NCI-H1417 treated with DMSO at 0.1 percent for 48 hours (cell line): ENCODE measurements at places on chromosomes 1 and 21.

- DNase-seq = no peak
Measured at GRCh38 chr21:36149788-36150711, 6.6 kb upstream of the DOP1B start.

GRCh38 chr1:113980110-113980509 lies 836 bp downstream of the OLFML3 start:
- DNase-seq = no peak

- DNase-seq = no peak
Measured at GRCh38 chr1:51569284-51570062, 47.4 kb upstream of the OSBPL9 start.

DNA sequence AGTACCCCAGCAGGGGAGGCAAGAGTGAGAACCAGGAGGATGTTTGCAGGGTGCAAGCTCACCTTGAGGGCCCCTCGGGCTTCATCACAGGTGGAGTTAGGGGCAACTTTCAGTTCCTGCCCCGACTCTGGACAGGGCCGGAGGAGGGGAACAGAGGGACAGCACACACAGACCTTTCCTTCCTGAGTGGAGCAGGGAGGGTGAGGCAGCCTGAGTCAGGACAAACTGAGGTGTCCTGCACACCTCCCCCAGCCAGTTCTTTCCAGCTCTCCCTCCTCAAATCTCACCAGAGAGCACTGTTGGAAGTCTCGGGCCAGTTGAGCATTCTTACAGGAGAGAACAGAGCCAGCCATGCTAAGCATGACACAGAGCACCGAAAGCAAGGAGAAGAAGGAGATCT lies 1.5 kb downstream of the ENTREP3 start:
- DNase-seq = no peak

GRCh38 chr1:243848858-243849420 lies 1.1 kb downstream of the AKT3 start:
- DNase-seq = peak; percentile 10

DNA sequence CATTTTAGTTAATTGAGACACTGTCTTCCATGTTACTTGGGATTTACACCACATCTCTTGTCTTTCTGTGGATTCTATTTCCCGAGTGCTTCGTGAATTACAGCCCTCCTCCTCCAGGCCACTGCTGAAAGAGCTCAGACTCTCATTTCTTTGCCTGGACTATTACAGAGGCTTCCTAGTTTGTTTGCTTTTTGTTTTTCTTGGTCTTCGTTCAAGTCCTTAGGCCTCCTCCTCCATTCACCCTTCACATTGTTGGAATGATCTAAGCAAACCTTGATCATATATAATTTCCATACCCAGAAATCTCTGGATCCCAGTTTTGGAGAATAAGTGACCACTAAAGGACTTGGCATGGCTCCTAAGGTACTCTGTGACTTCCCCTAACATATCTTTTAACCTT lies 94.1 kb downstream of the CNIH3 start:
- DNase-seq = no peak

- no peak for DNase-seq
Measured at GRCh38 chr1:44576456-44577150, 97.7 kb downstream of the TMEM53 start.

DNA sequence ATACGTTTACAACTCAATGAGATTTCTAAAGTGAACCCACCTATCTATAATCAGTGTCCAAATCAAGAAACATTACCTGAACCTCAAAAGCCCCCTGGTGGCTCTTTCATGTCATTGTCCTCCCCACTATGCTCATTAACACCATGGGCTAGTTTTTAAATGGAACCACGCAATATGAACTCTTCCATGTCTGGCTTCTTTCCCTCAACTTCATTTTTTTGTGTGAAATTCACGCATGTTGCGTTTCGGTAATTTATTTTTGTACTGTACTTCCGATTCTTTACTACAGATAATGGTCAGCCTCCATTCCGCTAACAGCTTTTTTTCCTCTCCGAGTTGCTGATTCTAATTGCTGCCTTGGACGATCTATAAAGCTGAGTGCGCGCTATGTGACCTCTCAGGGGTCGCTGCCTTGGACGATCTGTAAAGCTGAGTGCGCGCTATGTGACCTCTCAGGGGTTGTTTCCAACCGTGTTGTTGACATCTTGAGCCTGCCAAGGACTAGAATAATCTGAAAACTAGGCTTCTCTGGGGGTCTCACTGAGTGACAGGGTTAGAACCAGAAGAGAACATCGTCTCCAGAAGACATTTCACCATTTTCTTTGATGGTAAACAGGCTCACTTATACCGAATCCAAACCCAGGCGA lies 1.1 kb upstream of the CACYBP start:
- DNase-seq = peak; percentile 72

- no peak for DNase-seq
Measured at GRCh38 chr1:203038217-203038741, 12.0 kb downstream of the PPFIA4 start.

GRCh38 chr1:117568999-117569398 lies 36.8 kb upstream of the TENT5C start:
- no peak for DNase-seq

DNA sequence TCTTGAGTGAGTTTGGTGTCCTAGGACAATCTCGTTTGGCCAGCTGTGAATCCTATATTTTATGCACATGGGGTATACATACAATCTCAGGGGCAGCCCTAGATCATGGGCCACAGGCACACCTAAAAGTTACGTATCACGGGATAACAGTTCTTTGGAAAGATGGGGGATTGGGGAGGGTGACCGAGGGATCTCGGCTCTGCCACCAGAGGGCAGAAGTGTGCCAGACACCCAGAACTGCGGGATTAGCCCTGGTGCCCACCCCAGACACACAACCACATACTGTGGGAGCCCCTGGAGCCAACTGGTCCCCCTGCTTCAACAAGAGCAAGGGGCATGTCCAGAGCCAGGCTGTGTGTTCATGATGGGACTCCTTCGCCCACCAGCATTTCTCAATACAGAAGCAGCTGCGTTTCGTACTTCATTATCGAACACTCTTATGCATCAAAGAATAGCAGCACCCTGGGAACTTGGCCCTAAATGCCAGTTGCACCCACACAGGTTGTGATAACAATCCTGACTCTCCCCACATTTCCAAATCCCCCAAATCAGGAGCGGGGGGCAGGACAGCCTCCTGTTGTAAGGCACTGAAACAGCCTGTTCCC lies 37.4 kb downstream of the TMCO4 start:
- DNase-seq = no peak

DNA sequence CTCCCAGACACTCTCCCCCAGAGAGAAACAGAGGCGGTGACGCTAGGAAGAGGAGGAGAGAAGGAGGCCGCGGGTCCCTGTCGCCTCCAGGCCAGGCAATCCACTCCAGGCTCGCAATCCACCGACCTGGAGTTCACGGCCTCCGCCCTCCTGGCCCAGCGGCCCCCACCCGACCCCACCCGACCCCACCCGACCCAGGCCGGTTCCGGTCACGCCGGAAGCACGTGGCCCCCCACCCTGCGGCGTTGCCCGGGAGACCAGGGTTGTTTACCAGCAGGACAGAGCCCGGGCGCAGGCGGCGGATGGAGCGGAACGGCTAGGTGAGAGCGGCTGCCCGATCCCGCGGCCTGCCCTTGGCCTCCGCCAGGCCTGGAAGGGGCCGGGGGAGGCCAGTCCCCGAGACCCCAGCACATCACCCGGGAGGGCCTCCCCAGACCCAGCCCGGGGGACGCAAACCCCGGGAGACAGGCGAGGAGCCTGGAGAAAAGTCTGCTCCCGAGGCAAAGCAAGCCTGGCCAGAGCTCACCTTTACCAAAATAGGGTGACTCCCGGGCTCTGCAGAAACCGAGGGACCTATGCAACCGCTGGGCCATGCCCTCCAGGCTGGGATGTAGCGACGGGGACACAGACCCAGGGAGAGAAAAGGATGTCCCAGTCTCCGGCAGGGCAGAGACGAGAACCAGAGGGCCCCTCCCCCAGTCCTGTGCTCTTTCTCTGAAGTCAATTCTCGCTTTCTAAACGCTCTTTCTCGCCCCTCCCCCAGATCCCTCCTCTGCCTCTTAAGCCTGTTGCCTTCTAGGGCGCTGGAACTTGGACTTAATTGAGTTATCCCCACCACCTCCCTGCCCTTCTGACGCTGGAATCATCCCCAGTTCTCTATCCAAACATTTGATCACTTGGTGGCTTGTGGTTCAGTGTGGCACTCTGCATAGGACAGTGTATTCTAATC lies at the start of the genes PLA2G2C and UBXN10:
Gene PLA2G2C, minus strand, starts transcription at position 685 of the 949 bp plus-strand sequence. CDS start 9,155 bp downstream, outside the sequence.
Gene UBXN10, plus strand, starts transcription at position 263 of the 949 bp plus-strand sequence. CDS start 4,466 bp downstream, outside the sequence.
- DNase-seq = no peak

DNA sequence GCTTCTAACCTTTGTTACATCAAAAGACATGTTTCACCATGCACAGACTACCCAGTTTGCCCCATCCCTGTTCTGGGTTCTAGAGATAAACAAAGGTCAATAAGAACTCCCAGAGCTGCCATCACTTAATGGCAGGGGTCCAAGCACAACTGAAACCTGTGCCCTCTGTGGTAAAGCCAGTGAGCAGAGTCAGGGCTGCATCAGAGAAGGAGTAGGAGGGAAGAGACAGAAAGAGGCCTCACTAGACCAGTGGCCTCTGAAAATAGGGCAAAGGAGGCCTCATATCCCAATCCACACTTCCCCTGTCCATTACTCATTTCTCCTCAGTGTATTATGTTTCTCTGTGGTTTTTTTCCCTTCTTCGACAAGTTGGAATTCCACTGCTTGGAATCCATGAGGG lies 10.2 kb downstream of the ATP1A2 start:
- DNase-seq = no peak

DNA sequence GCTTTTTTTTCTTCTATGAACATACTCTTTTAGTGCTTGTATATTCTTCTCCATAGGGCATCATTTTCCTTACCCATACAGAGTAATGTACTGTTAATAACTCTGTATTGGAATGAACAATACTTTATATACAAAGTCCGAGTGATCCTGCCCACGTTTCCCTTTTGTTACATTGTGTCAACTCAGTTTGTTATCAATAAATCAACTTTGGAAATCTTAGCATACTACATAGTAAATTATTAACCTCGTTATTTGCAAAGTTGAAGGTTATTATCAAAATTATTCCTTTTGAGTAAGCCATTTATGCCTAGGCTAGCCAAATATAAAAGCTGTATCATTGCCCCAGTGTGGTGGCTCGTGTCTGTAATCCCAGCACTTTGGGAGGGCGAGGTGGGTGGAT lies 937.4 kb upstream of the TMPRSS15 start:
- DNase-seq = no peak

DNA sequence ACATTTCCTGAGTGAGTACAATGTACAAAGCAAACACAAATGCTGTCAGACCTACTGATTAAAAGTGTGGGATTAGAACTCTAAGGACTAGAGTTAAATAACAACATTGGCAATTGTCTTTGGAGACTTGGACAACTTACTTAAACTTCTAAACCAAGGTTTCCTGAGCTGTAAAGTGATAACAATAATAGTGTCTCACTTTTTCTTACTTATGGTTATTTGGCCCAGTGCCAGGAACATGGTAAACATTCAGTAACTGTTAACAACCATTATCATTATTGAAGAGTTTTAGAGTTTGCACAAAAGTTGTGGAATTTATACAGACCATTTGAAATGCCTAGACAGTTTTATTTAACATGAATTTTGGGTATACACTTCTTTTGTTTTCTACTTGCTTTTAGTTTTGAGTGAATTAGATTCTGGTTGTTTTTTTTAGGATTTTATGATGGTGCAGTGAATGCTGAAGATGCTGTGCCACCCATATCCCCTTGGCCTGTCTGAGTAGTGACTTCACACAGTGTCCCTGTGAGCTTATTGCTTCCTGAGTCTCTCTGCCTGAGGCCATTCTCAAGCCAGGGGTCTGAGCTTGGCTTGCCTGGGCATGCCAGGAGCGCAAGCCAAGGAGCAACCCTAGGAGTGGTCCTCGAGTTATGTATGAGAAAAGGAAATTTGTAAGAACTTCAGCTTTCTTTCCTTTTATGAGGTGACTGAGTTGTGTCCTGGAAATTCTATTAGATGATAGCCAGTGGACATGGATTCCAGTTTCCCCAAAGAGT lies 932.8 kb downstream of the TTLL7 start:
- DNase-seq = no peak

DNA sequence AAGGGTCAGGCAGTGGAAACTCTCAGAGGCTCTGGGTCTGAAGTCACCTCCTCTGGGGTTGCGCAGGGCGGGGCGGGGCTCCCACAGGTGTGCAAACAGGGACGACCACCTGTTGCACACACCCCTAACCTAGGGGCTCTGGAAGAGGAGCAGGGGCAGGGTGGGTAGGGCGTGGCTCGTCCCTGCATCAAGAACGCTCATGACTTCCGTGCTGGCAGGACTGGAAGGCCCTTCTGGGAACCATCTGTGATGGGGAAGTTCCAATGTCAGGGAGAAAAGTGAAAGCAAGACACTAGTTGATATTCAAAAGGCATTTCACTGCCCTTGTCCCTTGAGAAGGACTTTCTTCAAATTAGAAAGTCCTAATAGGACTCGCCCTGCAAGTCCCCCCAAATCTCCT lies 22.1 kb upstream of the CLSTN1 start:
- no peak for DNase-seq

- no peak for DNase-seq
Measured at GRCh38 chr1:214026985-214027384, 39.2 kb downstream of the PROX1 start.

GRCh38 chr1:87588495-87588894 lies 259.8 kb downstream of the LMO4 start:
- no peak for DNase-seq

GRCh38 chr21:38503583-38503982 lies 5.3 kb upstream of the ERG start:
- DNase-seq = no peak

DNA sequence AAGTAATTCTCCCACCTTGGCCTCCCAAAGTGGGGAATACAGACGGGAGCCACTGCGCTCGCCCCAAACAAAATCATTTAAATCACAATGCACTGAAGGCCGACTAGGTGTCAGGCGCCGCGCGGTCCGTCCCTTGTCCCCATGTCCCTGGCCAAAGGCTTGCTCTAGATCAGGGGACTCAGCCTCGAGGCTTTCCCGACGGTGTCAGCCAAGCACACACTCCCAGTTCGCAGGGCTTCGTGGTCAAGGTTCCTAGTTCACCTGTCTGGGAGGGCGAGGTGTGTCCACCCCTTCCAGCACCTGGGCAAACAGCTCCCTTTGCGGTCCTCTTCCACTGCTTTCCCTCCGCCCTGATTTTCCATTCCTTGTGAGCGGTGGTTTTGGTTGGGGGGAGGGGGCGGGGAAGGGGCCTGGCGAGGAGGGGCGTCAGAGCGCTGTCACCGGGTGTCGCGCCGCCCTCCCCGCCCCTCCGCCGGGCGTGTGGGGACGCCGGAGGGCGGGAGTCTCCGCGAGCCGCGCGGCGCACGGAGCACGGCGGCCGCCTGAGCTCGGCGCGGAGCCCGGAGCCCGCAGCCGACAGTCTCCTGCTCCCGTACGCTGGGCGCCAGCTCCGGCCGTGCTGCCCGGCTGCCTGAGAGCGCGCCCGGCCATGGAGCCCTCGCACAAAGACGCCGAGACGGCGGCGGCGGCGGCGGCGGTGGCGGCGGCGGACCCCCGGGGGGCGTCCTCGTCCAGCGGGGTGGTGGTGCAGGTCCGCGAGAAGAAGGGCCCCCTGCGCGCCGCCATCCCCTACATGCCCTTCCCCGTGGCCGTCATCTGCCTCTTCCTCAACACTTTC lies at the start of gene STUM:
Gene STUM, plus strand, starts transcription at position 509 of the 838 bp plus-strand sequence. Its CDS starts 141 bp downstream, at position 650.
- DNase-seq = no peak

- peak; percentile 37 for DNase-seq
Measured at GRCh38 chr1:184386312-184387068, at the start of gene C1orf21. Gene C1orf21 (plus strand): TSS chr1:184387029. CDS start chr1:184477510, 90,481 bp downstream.
